ENCODE measurements at places on chromosomes 13 and 19.
A peak's percentile ranks its signal among the peaks of the same experiment; 100 is the strongest.

- no peak for DNase-seq
These were observed 419.8 kb downstream of the SLITRK6 start for GRCh38 chr13:85379433-85379832.

- no peak for DNase-seq
These were observed 755 bp upstream of the ZNF726 start for GRCh38 chr19:23913931-23914330.

DNA sequence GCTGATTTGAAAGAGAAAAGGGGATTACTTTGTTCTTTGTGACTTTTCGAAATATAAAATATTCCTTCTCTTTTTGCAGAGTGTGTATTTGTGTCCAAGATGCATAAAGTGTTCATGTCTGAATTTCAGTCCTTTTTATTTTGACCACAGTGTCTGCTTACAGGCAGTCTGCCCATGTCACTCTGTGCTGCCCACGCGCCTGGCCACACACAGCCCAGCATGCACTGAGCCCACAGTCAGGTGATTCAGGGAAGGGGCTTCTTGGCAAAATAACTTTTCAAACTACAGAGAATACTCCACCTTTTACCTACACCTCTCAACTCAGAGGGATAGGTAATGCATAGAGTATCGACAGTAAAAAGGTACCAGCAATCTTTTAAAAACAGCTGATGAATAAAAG, 142.5 kb upstream of the TRPC4 start:
- DNase-seq, result no peak

DNA sequence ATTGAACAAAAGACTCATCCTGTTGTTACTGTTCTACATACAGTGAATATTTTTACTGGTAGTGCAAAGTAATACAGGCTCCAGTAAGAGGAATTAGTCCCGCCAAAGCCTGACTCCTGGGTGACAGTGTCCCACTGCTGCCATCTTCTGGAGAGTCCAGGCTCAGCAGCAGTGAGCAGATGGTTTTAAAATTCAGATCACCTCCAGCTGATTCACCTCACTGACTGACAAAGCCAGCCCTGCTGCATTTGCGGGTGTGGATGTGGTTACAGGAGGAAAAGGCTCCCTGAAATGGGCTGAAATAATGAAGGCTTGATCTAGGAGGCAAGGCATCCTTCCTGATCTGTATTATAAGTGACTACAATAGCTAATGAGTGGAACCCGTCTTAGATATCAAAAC, 18.3 kb downstream of the PABPC3 start:
- DNase-seq, result peak; percentile 27

- DNase-seq, result no peak
These were observed 2.5 kb downstream of the PRKCSH start for GRCh38 chr19:11437955-11438354.

DNA sequence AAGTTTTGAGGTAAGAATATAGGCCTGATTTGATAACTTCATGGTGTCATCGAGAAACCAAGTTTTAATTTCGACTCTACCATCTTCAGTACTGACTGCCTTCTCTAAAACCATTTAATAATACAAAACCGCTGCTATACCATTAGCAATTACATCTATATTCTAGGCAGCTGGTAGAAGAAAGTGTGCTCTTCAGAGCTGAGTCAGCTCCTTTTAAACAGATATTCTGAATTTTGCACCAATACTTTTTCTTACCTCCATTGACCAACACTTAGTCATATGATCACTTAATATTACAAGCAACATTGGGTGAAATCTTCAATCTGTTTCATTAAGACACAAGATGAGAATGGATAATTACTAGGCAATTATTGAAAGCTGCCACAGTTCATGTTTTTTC, 1667.8 kb downstream of the PCDH9 start:
- no peak for DNase-seq

GRCh38 chr19:1410136-1410786, 2.9 kb downstream of the DAZAP1 start:
- no peak for DNase-seq

DNA sequence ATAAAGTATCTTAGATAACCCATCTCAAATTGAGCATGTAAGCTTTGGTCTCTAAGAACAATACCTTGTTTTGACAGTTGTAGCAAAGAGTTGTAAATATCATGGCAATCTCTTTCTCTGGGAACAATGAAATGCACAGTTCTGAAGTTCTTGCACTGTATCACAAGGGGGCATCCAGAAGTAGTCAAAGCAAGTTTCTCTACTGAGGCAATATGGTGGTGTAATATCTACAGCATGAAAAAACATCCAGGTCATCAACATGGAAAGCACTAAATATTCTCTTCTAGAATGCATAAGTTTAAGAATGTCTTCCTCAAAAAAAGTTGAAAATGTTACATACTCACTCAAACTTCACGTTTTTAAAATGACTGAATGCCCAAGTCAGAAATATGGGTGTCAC, 19.6 kb downstream of the MTMR6 start:
- DNase-seq, result no peak

DNA sequence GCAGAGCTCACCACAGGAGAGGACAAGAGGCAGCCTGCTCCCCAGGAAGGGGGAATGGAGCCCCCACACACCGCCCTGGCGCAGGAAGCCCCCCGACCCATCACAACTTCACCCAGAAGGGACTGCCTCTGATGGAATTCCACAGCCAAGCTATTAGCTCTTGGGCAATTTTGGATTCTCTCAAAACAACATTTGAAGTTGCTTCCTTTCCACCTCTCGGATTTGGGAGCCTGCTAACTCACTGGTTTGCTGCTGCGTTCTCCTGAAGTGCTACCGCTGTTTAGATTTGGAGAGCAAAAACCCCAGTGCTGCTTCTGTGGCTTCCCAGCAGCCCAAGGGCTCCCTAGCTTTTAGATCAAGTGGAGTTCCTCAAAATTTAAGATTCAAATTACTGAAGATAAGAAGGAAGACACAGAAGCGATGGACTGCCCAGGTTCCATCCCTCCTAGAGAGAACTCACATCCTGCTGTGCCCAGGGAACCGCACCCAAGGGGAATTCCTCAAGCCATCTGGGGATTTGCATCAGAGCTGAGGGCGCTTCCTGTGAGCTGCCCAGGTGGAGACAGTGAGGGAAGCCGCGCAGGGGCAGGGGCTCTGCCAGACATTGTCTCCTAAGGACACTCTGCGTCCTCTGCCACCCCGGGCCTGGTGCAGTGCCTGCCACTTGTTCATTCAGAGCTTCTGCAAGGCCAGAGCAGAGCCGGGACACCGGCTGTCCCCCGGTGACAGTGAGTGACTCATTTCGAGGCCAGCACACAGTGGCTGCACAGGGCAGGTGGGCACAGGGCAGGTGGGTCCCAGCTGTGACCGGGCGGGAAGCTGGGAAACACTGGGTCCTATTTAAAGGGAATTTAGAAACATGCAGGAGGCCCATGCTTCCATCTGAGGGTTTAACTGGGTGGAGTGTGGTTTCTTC, 45.5 kb downstream of the COL4A1 start:
- no peak for DNase-seq

GRCh38 chr13:34066344-34066743, 248.4 kb downstream of the RFC3 start:
- DNase-seq, result no peak

GRCh38 chr13:44507639-44508038, 68.5 kb downstream of the TSC22D1 start:
- no peak for DNase-seq

DNA sequence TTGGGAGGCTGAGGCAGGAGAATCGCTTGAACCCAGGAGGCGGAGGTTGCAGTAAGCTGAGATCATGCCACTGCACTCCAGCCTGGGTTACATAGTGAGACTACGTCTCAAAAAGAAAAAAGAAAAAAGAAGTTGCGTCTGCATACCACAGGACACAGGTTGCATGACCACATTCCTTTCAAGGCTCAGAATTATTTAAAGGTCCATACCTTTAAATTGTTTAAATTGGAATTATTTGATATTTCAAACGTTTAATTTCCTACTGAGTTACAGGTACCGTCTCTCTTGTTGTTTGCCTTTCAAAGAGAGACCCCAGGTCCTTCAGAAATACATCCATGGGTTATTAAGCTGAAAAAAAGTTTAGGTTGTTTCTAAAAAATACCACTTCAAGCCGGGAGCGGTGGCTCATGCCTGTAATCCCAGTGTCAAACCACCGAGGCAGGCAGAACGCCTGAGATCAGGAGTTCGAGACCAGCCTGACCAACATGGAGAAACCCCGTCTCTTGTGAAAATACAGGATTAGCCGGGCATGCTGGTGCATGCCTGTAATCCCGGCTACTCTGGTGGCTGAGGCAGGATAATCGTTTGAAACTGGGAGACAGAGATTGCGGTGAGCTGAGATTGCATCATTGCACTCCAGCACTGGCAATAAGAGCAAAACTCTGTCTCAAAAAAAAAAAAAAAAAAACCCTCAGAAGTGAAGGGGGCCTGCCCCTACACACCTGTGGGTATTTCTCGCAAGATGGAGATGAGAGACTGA, 18.6 kb downstream of the ZNF816 start:
- no peak for DNase-seq

DNA sequence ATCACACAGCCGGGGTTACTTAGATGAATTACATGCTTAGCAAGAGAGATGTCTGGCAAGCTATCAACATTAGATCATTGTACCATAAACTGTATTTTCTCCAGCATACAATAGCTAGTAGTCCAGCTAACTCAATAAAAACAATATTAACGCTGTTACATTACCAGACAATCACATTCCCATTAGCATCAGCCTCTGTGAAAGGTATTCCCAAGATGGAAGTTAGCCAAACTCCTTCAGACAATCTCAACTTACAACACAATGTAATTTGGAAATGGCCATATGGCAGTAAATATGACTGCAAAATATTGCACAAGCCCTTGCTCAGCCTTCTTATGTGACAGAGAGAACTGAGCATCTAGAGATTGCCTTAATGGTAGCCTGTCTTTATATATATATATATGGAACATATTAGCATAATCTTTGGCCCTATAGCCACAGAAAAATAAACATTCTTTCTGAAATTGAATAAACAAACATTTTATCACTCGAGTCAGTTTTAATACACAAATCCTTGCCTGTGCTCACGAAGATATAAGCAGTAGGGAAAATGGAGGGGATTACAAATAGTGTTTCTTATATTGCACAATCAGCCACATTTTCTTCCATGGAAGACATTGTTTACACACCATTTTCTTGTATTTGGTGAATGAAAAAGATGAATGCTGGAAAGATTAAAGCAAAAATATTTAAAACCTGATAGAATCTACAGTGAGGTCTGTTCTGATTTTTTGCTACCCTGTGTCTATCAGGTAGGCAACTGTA, 1060.5 kb downstream of the DIAPH3 start:
- peak; percentile 5 for DNase-seq

GRCh38 chr19:30076751-30077670, 135.0 kb downstream of the URI1 start:
- DNase-seq, result no peak

DNA sequence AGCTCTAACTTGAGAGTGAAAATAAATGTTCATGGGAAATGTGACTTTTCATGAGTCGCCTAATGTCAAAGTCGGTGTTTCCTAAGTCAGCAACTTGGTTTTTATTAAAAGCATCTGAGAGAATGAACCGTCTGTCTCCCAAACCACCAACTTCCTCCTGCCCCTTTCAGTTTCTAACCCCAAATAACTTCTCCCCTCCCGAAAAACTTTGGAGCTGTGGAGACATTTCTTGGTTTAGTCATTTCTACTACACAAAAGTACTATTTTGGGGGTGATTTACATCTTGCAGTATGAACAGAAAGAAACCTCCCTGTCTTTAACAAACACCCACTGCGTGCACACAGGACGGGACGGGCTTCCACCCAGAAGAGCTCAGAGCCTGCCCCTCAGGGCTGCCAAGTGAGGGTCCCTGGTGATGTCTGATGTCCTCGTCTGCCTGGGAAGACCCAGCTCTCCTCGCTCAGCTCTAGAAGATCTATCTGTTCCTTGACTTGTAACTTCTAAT, 65.0 kb downstream of the RASA3 start:
- peak; percentile 64 for DNase-seq

- no peak for DNase-seq
These were observed 335 bp upstream of the SOX1 start for GRCh38 chr13:112066624-112067004.

DNA sequence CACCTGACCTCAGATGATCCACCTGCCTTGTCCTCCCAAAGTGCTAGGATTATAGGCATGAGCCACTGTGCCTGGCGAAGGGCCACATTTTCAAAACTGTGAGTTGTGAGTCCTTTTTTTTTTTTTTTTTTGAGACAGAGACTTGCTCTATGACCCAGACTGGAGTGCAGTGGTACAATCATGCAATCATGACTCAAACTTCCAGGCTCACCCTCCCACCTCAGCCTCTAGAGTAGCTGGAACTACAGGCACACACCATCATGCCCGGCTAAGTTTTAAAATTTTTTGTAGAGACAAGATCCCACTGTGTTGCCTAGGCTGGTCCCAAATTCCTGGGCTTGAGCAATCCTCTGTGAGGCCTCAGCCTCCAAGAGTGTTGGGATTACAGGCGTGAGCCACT, 3.8 kb upstream of the MYPOP start:
- DNase-seq, result no peak

GRCh38 chr13:54841682-54842081, 1813.1 kb downstream of the OLFM4 start:
- DNase-seq, result peak; percentile 25

- DNase-seq, result no peak
These were observed 232.0 kb upstream of the SPRY2 start for GRCh38 chr13:80572923-80573316.

DNA sequence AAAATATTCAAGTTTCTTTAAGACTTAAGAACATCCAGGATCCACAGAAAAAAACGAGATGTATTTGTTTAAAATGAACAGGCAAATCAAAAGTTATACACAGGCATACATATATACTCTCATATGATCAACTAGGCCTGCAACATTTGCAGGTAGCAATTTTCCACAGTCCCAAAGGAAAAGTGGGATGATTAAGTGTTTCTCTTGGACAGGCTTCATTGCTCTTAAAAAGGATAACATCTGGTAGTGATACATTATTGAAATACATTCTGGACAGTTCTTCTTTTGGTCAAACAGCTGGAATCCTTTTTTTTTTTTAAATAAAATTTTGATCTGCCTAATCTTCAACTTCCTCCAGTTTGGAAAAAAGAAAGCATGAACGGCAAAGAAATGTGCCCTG, 114.8 kb upstream of the TDRD3 start:
- no peak for DNase-seq

DNA sequence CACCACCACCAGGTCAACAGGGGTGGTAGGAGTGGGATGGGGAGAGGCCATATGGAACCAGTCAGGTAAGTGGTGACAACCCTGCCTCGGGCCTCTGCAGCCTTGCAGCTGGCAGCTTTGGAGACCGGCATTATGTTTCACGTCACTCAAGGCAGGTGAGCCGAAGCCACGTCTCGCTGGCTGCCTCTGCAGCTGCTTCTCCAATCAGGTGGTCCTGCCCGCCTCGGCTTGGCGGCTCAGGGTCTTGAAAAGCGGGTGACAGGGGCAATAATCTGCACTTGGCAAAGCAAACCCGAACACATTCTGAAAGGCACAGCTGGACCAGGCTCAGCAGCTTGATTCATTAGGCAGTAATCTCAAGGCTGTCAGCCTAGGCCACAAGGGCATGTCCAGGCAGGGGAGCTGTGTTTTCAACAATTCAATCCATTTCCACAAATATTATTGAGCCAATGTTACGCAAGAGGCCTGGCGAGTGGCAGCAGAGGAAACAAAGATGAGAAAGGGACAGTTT, 77.4 kb upstream of the PCDH8 start:
- DNase-seq, result no peak

- DNase-seq, result no peak
These were observed 35.2 kb downstream of the SLC25A42 start for GRCh38 chr19:19098703-19099632.

- DNase-seq, result no peak
These were observed 16.8 kb downstream of the ELL start for GRCh38 chr19:18504886-18505610.
